ENCODE measurements at places on chromosomes 11 and 22. TPM values are rescaled to one million over a fixed set of nuclear protein-coding genes. Genes with fewer than 3 reads are reported as not detected.
A peak's percentile ranks its signal among the peaks of the same experiment; 100 is the strongest.

The RHOD gene
- 0.39 TPM for total RNA-seq

The PAMR1 gene
- not detected for total RNA-seq

The CD82 gene
- 80.2 TPM for total RNA-seq

DNA sequence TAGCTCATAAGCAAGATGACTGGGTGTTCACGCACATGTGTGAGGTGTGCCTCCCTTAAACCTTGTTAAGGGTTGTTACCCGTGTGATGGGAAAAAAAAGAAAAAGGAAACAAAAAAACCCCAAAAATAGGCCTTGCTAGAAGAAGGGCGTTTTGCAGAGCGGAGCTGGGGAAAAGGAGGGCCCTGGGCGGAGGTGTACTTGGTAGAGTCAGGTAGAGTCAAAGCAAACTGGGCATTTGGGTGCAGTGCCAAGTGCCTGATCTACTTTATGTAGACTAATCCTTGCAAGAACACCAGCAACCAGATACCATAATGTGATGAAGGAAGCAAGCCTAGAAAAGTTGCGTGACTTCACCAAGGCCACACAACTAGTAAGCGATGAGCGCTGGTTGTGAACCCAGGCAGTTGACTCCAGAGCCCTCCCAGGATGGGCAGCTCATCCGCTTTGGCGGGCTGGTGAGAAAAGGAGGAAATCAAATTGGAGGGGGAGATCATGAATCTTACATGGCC lies 1.2 kb upstream of the TIRAP start:
- DNase-seq: no peak

GRCh38 chr22:33465554-33465953 lies 407.4 kb upstream of the SYN3 start:
- no peak for DNase-seq

- DNase-seq: no peak
Observed at GRCh38 chr11:66849501-66850234, 6.4 kb downstream of the RCE1 start.

DNA sequence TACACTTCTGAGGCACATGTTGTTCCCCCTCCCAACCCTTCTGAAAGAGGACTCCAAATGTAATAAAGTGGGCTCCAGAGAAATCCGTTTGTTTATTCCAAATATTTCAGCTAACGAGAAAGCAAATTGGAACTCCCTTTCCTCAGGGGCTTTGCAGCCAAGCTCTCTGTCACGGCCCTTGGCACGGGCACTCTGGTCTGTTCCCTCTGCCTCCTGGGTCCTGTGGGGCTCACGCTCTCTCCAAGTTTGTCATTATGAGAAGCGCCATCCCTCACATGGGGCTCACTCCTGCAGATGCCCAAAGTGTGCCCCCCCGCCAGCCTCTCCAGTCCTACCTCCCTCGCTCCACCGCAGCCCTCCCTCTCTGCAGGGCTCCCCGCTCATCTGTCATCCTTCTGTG lies 125.4 kb upstream of the POU2AF2 start:
- DNase-seq: no peak

DNA sequence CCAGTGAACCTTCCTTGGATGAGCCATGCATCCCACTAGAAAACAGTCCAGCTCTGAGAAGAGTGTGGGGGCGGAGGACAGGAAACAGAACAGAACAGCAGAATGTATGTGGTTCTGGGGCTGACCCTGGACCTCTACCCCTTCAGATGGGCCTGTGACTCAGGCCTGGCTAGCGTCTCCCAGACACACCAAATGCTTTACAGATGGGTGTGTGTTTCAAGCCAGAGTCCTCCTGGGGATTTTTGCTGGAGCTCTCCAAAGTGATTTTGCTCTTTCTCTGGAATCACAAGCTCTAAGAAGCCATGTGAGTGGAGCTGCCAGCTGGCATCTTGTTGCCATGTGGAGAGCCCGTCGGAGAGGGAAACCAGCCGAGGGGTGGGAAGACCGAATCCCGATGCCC lies 13.2 kb upstream of the C1QTNF4 start:
- no peak for DNase-seq

- DNase-seq: no peak
Observed at GRCh38 chr22:46185283-46185682, 35.0 kb downstream of the PPARA start.

GRCh38 chr11:89235976-89236375 lies 58.3 kb downstream of the TYR start:
- DNase-seq: no peak

DNA sequence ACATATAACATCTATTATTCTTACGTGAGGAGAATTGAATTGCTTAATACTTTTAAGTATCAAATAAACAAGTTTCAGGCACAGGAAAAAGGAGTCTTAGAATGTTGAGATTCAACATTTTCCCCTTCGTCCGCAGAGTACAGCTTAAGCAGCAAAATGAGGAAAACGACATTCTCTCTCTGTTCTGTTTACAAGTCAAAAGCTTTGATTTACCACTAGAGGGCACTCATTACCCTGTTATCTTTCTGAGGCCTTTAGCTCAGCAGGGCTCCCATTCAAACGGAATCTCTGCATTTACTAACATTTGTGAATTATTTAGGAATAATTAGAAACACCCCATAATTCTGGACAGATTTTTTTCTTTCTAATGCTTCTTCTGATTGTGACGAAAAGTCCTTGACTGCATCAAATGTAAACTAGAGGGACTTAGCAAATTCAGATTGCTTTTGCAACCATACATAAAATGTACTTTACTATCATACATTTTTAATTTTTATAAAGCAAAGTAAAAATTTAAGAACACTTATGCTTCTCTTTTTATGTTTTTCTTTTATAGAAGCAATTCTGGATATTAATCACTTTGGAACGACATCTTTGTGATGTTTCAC lies 75.0 kb downstream of the JRKL start:
- no peak for DNase-seq

The SLC1A2 gene
- total RNA-seq: not detected

The CLCF1 gene
- 4.3 TPM for total RNA-seq

The ANGPTL5 gene
- total RNA-seq: not detected

DNA sequence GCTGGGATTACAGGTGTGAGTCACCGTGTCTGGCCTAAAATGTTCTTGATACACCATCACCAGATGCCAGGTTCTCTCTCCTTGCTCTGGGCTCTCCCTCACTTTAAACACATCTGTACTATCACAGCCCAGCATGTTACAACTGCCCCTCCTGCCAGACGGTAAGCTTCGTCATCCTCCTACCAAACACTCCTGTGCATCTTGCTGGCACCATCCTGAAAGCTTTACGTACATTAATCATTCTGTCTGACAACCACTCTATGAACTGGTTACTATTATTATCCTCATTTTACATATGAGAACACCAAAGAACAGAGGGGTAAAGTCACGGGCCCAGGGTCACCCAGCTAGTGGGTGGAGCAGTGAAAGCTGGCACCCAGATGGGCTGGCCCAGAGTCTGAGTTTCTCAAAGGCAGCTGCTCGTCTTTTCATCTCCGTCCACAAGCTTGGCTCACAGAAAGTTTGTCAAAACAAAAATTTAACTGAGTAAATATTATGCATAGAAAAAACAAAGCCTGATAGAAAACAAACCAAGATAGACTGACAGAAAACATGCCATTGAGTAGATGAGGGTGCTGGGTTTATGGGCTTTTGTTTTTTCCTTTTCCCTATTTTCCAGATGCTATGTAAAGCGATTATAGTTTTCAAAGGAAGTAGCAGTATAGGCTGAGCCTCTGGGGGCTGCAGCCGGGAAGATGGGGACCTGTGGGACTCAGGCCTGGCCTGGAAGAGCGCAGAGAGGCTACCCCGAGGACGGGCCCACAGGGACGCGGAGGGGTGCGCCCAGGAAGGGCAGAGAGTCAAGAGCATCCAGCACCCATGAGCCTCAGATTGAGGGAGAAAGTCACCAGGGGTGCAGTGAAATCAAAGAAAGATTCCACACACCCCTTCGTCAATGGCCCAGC lies 9.5 kb downstream of the PLA2G6 start:
- DNase-seq: peak; percentile 29

DNA sequence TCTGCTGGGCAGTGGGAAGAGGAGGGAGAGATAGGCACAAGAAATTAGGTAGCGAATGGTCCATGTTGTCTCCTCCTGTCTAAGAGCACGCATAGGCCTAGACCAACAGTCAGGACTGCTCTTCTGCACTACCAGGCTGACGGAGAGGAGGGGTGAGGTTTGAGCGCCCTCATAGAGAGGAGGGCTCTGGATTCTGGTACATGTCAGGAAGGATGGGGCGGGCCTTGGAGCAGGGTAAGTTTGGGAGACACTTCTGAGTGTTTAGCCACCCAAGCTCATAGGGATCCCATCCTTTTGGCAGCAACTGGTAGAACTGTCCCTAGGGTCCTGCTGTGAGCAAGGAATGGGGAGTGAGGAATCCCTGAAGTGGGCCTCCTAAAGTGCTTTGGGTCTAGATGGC lies 60.4 kb downstream of the KCNC1 start:
- DNase-seq: no peak

GRCh38 chr11:109300211-109300610 lies 121.8 kb upstream of the C11orf87 start:
- DNase-seq: no peak

- DNase-seq: no peak
Observed at GRCh38 chr22:49329636-49330035, 498.0 kb downstream of the BRD1 start.

DNA sequence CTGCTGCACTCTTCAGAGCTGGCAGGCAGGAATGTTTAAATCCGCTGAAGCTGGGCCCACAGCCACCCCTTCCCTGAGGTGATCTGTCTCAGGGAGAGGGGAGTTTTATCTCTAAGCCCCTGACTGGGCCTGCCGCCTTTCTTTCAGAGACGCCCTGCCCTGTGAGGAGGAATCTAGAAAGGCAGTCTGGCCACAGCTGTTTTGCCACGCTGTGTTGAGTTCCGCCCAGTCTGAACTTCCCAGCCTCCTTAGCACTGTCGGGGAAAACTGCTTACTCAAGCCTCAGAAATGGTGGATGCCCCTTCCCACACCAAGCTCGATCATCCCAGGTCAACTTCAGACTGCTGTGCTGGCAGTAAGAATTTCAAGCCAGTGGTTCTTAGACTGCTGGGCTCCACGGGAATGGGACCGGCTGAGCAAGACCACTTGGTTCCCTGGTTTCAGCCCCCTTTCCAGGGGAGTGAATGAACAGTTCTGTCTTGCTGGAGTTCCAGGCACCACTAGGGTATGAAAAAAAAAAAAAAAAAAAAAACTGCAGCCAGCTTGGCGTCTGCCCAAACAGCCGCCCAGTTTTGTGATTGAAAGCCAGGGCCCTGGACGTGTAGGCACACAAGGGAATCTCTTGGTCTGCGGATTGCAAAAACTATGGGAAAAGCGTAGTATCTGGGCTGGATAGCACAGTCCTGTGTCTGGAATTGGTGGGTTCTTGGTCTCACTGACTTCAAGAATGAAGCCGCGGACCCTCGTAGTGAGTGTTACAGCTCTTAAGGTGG lies 127.4 kb downstream of the SPON1 start:
- DNase-seq: no peak

GRCh38 chr22:26597026-26597425 lies 7.1 kb upstream of the TPST2 start:
- DNase-seq: no peak

GRCh38 chr11:36500315-36500721 lies 9.8 kb downstream of the TRAF6 start:
- DNase-seq: no peak

The C11orf54 gene
- 29.2 TPM for total RNA-seq

Measured in activated naive CD8-positive, alpha-beta T cell treated with anti-CD3 and anti-CD28 coated beads, Interleukin-2, amount 10 ng/mL, durations not matched to agents 7 days and 5 days (primary cell).